ENCODE measurements at places on chromosomes 1 and 21.
A peak's percentile ranks its signal among the peaks of the same experiment; 100 is the strongest.

DNA sequence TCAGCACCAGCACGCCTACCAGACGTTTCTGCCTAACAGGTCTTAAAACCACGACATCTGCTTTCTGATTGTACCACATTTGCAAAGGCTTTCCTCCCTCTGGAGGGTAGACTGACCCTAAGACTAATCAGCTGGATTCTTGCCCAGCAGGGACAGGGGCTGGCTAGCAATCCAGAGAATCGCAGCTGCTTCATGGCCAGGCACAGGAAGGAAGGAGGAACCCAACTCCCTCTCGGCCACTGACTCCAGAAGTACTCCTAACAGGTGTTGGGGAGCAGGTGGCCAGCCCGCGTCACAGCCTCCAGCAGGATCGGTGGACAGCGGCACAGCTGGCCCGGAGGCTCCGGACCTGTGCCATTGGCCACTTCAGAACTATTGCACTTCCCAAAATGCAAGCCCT lies 180.8 kb downstream of the NPHP4 start:
- no peak for DNase-seq

DNA sequence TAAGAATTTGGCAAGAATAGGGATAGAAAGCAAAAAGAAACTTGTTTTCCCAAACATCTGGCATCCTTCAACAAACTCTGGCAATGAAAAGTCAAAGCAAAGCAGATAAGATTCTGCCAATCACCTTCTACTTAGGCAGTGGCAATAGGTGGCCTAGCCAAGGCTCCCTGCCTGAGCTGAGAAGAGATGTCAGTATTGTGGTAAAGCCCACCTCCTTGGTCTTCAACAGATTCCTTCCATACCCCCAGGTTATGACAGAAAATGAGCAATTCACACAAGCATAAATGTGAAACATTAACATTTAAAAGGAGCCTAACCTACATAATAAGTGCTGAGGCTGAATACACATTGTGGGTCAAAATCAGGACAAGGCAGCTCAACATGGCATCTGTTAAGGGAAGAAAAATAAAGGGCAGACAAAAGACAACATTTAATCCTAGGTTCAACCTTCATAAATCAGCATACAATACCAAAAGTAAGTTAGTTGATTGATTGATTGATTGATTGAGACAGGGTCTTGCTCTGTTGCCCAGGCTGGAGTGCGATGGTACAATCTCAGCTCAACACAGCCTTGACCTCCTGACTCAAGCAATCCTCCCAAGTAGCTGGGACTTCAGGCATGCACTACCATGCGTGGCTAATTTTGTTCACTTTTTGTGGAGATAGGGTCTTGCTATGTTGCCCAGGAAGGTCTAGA lies 123.1 kb downstream of the AKT3 start:
- DNase-seq, result no peak

DNA sequence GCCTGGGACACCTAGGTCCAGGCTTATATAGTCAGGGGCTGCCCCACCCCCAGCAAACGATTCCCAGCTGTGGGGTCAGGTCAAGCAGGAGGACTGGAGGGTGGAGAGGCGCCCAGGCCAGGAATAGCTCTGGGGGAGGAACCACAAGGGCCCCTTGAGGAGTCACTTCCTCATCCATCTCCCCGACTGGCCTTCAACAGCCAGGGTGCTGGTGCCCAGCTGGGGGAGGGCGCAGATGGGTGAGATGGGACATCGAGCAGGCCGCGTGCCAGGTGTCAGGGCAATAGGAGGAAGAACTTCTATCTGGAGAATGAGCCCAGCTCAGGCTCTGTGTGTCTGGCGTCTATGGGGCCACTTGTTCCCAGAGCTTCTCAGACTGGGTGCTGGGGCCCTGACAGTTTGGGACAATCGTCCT lies 208 bp upstream of the MYBPH start:
- peak; percentile 43 for DNase-seq

GRCh38 chr1:209411491-209411929 lies 172.0 kb upstream of the CAMK1G start:
- DNase-seq, result no peak

GRCh38 chr1:118862755-118863154 lies 125.4 kb downstream of the TBX15 start:
- DNase-seq, result no peak

DNA sequence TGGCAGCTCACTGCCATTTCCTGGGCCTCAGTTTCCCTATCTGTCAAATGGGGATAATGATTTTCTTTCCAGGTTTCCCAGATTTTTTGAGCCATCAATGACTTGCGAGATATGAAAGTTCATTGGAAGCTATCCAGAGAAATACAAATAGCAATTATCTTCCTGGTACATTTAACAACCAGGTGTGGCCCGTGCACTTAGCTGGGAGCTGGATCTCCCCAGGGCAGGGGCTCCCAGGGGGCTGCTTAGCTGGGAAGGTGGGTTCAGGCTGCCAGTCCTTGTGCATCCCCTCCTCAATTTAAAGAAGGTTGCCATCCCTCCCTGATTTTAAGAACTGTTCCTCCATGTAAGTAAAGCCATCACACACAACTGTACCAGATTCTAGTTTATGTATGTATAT lies 3.6 kb upstream of the TMEM54 start:
- peak; percentile 16 for DNase-seq

DNA sequence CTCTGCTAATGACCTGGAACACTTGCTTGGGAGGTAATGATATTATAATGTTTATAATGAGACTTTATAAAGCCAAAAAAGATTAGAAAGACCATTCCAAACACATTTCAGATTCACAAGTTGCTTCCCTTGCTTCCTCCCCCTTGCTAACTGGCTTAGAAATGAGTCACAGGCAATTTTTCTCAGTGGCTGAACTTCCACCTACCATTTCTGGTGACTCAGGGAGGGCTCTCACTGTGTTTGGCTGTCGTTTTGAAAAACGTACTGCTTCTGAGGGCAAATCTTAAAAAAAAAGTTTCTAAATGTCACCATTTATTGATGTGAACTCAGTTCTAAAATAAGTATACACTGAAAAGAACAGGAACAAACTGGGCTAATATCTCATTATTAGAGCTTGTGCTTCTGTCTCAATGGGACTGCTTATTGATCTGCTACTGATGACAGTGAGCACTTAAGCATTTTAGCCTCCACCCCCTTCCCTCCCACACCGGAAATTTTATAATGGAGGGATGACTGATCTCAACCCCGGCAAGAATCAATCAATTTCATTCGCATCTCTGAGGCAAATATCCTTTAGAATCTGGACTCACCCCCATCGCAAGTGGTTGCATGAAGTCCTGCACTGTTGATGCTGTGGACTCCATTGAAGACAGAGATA lies 278.3 kb downstream of the KCTD3 start:
- no peak for DNase-seq

DNA sequence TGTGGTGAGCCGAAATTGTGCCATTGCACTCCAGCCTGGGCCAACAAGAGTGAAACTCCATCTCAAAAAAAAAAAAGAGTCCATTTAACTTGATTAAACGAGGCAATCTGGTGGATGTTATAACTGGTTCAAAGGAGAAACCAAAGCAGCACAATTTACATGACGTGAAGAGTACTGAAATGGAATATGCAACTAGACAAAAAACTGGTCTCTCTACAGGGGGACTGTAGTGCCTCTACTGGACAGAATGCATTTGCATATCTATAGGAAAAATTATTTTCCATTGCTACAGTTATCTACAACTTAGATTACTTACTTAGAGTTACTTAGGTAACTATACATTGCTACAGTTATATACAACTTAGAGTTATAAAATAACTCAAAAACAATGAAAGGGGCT lies 2.7 kb upstream of the CAPN2 start:
- no peak for DNase-seq
